ENCODE measurements at places on chromosomes 7 and 10. TPM values are rescaled to one million over a fixed set of nuclear protein-coding genes. Genes with fewer than 3 reads are reported as not detected.

The BBIP1 gene
- 38.6 TPM for total RNA-seq

The SIRT1 gene
- 21.6 TPM for total RNA-seq

The POP7 gene
- 23.0 TPM for total RNA-seq

The PRRT4 gene
- total RNA-seq, result 1.2 TPM

The CALHM3 gene
- not detected for total RNA-seq

The RARRES2 gene
- 123 TPM for total RNA-seq

The HKDC1 gene
- total RNA-seq, result 0.09 TPM

The LRRC17 gene
- 11.1 TPM for total RNA-seq

The LAMB1 gene
- 109 TPM for total RNA-seq

- DNase-seq, result no peak
These were observed 131.0 kb upstream of the BET1 start for GRCh38 chr7:94135180-94135579.

- no peak for DNase-seq
These were observed 69.5 kb upstream of the GDF10 start for GRCh38 chr10:47230482-47230881.

- DNase-seq, result peak; percentile 89
These were observed 13.7 kb upstream of the WAPL start for GRCh38 chr10:86535132-86535882.

DNA sequence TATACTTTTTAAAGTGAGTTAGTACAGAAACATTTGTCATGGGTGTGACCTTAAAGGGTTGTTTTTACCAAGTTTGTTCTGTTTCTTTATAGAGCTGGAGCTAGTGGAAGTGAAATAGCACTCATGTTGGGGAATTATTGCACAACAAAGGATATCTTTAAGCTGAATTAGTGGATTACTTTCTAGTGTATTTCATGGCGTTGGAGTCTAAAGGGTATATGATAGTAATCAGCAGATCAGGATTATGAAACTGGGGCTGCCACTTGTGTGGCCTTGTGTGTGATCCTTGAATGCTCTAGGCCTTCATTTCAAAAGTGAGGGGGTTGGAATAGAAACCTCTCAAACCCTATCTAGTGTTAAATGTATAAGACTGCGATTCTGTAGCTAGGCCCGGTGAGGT, 123.6 kb downstream of the LYZL1 start:
- no peak for DNase-seq

GRCh38 chr10:58704226-58704625, 191.6 kb downstream of the BICC1 start:
- no peak for DNase-seq

GRCh38 chr7:151279868-151280267, 31.4 kb upstream of the SMARCD3 start:
- DNase-seq, result peak; percentile 16

- DNase-seq, result peak; percentile 36
These were observed 259.3 kb upstream of the TCERG1L start for GRCh38 chr10:131570716-131571307.

DNA sequence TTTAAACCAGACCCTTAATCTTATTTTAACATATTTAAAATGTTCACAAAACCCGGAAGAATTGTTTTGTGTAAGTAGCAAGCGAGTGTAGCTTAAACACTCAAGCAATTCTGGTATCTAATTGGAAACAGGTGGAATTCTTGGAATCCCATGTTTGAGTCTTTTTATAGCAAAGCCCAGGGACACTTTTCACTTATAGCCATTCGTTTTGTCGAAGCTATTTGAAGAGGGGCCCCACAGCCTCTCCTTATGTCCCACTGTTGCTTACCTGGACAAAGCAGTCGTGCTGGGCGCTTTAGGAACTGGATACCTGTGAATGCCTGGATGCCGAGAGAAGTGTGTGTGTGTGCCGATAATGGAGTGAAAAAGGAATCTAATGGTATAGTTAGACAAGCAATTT, 3.3 kb downstream of the CUX1 start:
- no peak for DNase-seq

- no peak for DNase-seq
These were observed 417.1 kb downstream of the MAGI2 start for GRCh38 chr7:79036356-79036755.

DNA sequence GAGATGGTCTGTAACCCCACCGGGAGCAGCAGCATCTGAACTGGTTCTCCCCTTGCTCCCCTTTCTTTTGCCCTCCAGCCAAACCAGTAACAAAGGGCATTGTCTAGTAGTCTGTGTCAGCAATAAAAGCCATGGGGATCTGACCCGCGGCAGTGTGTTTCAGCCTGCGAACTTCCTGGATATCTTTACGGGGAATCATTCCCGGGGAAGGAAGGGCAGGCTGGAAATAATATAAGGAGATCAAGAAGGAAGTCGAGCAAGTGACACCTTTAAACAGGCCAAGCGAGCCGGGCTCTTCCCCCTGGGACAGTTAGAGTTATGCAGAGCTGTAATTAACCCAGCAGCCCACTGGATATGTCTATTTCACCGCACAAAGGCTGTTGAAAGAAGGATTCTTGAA, 661.2 kb upstream of the GALNT17 start:
- no peak for DNase-seq

GRCh38 chr10:77905086-77905748, 21.3 kb downstream of the DLG5 start:
- no peak for DNase-seq

- DNase-seq, result peak; percentile 94
These were observed 151.9 kb downstream of the NEURL1 start for GRCh38 chr10:103645141-103646054.

DNA sequence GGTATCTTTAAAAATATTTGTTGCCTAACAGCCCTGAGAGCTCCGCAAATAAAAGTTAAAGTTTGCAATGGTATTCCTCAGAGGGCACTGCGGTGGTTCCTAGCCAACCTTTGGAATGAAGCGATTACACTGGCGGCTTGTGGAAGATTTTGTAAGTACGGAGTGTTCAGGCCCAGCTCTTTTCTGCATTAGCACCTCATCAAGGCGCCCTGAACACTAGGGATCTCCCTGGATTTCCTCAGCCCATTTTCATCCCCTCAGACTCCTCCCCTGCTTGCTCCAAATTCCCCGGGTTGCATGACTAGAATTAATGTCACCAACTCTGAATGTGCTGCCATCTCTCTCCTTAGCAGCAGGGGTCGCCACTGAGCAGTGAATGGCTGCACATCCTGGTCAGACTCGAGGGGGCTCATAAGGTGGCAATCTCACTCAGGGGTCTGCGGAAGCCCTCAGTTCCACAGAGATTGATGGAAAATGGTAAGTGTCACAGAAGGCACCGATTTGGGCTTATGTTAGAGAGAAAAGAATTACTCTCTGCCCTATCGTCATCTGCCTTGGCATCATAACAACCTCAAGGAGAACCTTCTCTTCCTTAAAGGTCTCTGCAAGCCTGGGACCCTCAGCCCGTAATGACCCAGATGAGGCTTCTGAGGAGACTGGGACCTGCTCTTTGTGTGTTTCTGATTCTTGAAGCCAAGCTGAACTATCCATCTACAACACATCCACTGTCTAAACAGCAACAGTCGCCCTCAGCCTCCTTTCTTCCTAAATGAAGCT, 262.8 kb upstream of the AOAH start:
- DNase-seq, result no peak

- no peak for DNase-seq
These were observed 4.1 kb downstream of the TSPAN14 start for GRCh38 chr10:80458263-80458625.

DNA sequence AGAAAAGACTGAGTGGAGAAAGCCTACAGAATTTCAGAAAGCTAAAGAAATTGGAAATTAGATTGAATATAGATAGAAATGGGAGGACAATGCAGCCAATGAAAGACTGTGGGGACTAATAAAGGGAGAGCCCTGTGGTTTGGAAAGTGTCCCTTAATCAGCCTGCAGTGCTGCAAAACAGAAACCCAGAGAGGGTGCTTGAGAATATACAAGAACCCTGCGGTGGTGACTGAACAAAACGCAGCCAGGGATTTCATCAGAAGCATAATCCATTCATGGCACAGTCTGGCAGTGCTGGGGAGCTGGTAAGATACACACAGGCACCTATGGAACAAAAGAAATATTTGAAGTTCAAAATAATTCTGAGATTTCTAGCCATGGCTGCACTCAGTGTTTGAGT, 19.1 kb downstream of the CEP41 start:
- no peak for DNase-seq

DNA sequence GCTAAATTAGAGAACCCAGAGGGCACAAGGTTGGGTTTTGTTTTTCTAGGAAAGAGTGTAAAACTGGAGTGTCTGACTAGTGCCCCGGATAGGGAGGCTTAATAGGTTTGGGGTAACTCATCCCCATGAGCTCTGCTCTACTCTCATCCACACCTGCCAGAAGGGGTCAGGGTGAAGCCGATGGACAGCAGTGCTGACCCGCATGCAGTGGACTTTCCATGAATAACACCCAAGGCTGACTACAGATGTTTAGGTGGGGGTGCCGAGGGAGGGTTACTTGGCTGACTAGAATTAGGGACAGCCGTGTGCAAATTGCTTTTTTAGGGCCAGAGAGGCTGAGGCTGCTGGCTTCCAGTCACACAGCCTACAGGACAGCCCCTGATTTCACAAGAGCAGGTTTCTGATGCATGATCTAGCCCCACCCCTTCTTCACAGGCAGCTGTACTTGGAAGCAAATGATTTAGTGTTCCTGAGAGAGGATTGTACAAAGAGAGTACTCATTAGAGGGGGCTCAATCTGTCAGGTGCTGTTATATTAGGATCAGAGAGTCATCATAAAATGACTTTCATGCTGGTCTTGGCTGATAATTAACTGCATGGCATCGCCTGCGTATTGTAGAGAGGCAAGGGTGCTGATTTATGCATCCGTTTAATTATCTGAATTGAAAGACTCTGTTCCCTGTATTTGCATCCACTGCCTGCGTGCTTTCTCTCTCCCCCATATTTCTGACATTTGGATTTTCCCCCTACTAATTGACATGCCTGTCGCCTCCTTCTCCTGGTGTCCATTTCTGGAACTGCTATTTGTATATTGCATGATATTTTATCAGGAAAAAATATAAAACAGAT, 9.5 kb downstream of the INHBA start:
- DNase-seq, result no peak

DNA sequence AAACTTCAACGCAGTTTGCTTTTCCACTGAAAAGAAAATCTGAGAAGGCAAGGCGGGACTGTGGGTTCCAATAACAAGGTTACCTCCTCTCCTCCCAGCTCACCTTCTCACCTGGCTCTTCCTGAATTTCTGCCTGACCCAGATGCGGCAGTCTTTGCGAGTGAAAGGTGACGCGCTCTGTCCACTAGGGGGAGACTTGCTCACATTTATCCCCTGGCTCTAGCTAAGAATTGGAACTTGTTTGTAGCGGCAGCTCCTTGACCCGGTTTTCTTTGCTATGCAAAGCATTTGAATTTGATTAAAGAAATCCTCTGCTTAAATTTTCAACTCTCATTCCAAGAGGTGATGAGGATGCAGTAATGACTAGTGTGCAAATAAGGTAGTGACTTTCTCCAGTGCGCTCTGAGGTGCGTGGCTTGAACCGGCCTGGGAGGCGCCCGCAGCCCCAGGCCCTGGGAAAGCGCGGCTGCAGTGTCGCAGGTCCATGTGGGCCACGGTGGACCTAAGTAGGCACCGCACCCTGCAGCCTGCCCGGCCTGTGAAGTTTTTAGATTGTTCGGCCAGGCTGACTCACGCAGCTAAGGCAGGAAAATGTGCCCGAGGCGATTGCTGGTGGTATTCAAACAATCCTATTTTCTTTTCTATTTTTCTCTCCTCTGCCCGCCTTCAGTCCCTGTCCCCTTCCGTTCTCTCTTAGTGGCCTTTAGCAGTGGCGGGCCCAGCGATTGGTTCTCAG, 336.9 kb upstream of the NPSR1 start:
- peak; percentile 80 for DNase-seq

DNA sequence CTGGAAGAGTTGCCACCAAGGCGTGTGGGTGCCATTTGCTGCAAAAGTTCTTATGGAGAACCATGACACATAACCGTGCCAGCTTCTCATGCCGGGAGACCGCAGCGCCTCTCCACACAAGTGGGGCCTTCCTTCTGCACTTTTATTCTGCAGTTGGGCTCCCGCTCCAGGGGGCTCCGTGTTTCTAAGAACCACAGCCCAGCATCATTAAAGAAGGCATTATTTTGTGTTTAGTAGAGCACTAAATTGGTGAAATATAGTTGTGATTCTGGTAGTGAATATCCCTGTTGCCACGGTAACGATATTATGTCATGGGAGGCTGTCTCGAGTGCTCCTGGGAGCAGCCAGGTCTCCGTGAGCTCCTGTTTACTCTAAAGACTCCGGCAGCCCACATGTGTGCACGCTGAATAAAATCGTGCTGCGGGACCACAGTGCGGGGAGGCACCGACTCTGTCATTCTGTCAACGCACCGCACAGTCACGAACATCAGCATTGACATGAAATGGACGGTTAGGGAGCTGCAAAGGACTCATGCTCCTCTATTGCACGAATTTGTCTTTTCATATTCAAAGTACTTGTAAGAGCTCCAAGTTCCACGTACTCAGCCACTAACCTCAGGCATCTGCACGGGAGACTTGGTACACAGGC, 68.8 kb upstream of the PITRM1 start:
- DNase-seq, result no peak

DNA sequence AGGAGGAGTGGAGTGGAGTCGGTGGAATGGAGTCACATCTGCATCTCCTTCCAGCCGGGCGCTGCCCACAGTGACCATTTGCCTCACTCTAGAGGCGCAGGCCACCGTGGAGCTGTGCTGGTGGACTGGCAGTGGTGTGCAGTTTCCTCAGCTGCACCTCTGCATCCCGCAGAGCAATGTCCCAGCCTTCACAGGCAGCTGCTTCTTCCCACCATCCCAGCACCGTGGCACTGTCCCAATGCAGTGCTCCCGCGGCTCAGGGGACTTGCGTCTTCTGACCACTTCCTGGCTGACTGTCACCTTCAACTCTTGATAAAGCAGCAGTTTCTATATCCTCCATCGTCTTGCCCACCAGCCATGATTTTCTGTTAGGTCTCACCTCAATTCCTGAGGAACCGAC, 90.3 kb upstream of the SFMBT2 start:
- DNase-seq, result no peak

GRCh38 chr7:134888141-134888740, 98.1 kb upstream of the AGBL3 start:
- DNase-seq, result no peak

DNA sequence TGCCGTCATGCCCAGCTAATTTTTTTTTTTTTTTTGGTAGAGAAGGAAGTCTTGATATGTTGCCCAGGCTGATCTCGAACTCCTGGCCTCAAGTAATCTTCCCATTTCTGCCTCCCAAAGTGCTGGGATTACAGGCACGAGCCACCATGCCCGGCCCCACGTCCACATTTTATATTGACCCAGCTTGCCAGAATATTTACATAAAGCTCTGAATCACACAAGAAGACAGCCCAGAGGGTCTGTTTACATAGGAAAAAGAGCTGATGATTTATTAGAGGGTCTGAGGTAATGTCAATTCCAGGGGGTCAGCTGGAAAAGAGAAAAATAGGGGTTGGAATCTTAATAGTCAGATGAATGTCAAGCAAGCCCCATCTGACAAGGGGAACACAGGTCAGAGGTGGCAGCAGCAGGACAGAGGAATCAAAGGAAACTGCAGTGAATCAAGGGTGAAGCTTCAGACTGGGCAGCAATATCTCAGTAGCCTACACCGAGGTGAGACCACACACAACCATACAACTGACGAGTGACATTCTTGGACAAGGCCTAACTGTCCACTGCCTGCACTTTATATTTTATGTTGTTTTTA, 15.8 kb upstream of the SLF2 start:
- DNase-seq, result no peak

GRCh38 chr10:69222157-69223027, 2.3 kb downstream of the HKDC1 start:
- DNase-seq, result no peak
